ENCODE measurements at places on chromosomes 2 and 18. TPM values are rescaled to one million over a fixed set of nuclear protein-coding genes. Genes with fewer than 3 reads are reported as not detected.

DNA sequence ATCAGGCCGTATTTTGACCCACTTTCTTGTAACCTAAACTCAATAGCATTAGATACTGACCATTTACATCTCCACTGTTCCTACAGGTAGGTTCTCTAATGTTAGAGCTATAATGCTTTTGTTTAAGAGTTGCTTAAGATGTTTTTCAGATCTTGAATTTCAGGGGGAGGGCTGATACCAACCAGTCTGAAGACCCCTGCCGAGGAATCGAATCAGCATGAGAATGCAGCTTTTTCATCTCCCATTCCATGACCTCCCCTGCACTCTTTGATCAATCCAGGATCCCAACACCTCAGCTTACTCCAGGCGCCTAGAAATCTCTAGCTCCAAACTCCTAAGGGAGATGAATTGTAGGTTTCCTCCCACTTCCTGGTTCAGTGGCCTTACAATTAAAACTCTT, 120.5 kb upstream of the MC4R start:
- DNase-seq, result no peak
- H3K27ac ChIP-seq, result no peak overlapping the region
- H3K27me3 ChIP-seq, result no peaks in the 10 kb centered on the region
- H3K36me3 ChIP-seq, result no peaks in the 10 kb centered on the region
- no peaks in the 10 kb centered on the region for H3K4me1 ChIP-seq

DNA sequence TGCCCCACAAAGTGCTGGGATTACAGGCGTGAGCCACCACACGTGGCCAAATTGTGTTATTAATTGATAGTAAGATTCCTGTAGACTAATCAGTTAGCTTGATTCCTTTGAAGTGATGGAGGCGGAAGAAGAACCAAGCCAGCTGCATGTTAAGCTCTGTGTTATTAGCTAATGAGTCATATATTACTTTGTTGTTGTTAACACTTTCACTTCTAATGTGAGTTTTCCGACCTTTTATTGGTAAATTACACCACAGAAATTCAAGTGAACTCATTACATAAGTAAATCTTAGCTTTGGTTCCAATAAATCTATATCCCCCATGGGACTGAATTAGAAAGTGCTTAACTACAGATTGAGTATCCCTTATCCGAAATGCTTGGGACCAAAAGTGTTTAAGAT, 20.3 kb downstream of the CHMP1B start:
- H3K27ac ChIP-seq, result no peak overlapping the region
- H3K4me1 ChIP-seq, result no peaks in the 10 kb centered on the region
- no peaks in the 10 kb centered on the region for H3K27me3 ChIP-seq
- H3K36me3 ChIP-seq, result no peaks in the 10 kb centered on the region

DNA sequence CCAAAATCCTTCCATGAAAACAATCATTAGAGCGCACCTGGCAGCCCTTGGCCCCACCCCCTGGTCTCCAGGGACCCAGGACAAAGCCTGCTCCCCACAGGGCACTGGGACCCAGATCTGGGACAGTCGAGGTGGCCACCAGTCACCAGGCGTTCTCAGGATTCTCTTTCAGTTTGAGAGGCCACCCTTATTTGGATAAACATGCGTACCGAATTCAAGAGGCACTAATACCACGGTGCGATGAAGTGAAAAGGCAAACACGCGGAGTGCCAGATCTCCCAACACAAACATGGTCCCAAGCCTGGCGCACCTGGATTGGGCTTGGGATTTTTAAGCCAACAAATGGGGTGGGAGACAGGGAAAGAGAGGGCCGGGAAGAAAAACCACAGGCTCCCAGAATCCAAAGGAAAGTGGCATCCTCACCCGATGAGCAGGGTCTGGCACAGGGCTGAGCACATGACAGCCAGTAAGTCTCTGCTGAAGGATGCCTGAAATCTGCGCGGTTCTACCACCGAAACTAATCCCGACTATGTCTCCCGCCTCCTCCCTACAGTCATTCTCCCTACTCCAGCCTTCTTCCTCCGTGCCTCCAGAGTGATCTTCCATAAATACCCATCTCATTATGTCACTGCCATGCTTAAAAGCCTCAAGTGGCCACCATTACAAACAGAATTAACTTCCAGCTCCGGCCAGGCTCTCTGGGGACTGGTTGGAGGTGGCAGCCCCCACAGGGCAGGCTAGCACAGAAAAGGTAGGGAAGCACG, 60.9 kb upstream of the KLHL29 start:
- no peak overlapping the region for H3K4me3 ChIP-seq
- no peaks in the 10 kb centered on the region for H3K27me3 ChIP-seq
- H3K4me1 ChIP-seq, result no peaks in the 10 kb centered on the region
- H3K36me3 ChIP-seq, result no peaks in the 10 kb centered on the region
- no peak overlapping the region for H3K27ac ChIP-seq

DNA sequence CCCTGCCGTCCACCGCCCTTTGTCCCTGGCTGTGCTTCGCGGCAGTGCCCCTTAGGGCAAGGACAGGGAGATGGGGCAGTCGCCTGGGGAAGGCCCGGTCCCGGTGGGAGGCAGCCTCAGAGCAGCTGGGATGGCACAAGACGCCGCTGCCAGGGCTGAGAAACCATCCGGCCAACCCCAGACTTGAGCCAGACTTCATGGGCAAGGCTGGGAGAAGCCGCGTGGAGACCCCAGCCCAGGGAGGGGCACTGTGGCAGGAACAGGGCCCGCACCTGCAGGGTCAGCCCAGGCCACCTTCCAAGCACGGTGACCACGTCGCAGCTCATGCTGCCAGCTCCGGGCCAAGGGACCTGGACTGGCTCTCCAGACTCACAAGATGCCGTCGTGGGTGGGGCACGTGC, 84.0 kb downstream of the NFATC1 start:
- H3K4me1 ChIP-seq, result peaks cover 9% of the 10 kb centered on the region
- DNase-seq, result no peak
- H3K4me3 ChIP-seq, result no peak overlapping the region
- no peak overlapping the region for H3K27ac ChIP-seq
- no peaks in the 10 kb centered on the region for H3K36me3 ChIP-seq
- no peaks in the 10 kb centered on the region for H3K27me3 ChIP-seq

GRCh38 chr2:239407112-239407511, 6.3 kb upstream of the HDAC4 start:
- no peak overlapping the region for H3K4me3 ChIP-seq
- H3K4me1 ChIP-seq, result peaks cover 9% of the 10 kb centered on the region
- no peak overlapping the region for H3K27ac ChIP-seq

- DNase-seq, result peak; percentile 97
- H3K4me3 ChIP-seq, result no peak overlapping the region
- H3K4me1 ChIP-seq, result peaks cover 57% of the 10 kb centered on the region
- H3K36me3 ChIP-seq, result no peaks in the 10 kb centered on the region
- no peaks in the 10 kb centered on the region for H3K27me3 ChIP-seq
These were observed 48.5 kb downstream of the SMAD7 start for GRCh38 chr18:48902023-48902855.

DNA sequence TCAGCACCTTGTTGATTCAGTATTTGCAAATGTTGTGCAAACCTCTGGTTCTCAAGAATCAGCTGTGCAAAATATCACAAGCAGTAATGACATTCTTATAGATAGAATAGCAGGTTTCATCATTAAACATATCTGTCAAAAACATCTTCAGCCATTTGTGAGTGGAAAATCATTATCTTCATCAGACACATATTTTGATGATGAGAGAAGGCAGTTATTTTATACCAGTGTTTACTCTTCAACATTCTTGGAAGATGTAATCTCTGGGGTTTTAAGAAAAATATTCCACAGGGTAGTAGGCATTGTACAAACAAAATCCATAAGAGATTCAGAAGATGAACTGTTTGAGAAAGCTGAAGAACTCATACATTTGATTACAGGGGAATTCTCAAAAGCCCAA, 64.3 kb downstream of the FSIP2 start:
- H3K36me3 ChIP-seq, result no peaks in the 10 kb centered on the region
- no peak overlapping the region for H3K27ac ChIP-seq
- no peak overlapping the region for H3K4me3 ChIP-seq
- no peaks in the 10 kb centered on the region for H3K27me3 ChIP-seq
- DNase-seq, result no peak

DNA sequence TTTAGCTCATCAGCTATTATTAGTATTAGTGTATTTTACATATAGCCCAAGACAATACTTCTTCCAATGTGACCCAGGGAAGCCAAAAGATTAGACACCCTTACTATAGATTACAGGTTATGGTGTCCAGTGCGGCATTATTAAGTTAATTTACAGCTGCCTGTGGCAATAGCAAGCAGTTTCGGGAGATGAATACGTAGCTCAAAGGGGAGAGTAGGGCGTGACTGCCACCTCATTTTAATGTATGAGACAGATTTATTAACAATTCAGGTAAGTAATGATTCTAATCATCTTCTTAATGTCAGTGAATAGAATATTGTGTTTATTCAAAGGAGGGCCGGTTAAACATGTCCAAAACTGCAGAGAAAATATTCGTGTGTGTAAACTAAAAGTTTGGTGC, 6.8 kb upstream of the DSG3 start:
- no peak overlapping the region for H3K27ac ChIP-seq
- no peaks in the 10 kb centered on the region for H3K36me3 ChIP-seq
- H3K4me3 ChIP-seq, result no peak overlapping the region
- no peaks in the 10 kb centered on the region for H3K4me1 ChIP-seq
- H3K27me3 ChIP-seq, result peaks cover 8% of the 10 kb centered on the region
- no peak for DNase-seq

The FSHR gene
- not detected for total RNA-seq

The GPR75 gene
- 2.3 TPM for total RNA-seq

The SRD5A2 gene
- not detected for total RNA-seq
